Stimulated activated CD4-positive, alpha-beta T cell treated with anti-CD3 and anti-CD28 coated beads, TNF-alpha, amount 100 ng/mL, for 48 hours (primary cell): ENCODE measurements at places on chromosomes 1 and 21.

GRCh38 chr21:43297391-43297981 is 128.7 kb downstream of the CRYAA start:
- no peak for DNase-seq

- peak; percentile 71 for DNase-seq
These were observed 35.6 kb upstream of the WASF2 start for GRCh38 chr1:27525296-27526272.

GRCh38 chr1:244761279-244761678 is 74.2 kb upstream of the COX20 start:
- no peak for DNase-seq

- DNase-seq = no peak
These were observed 11.9 kb downstream of the RGS8 start for GRCh38 chr1:182672487-182672836.

DNA sequence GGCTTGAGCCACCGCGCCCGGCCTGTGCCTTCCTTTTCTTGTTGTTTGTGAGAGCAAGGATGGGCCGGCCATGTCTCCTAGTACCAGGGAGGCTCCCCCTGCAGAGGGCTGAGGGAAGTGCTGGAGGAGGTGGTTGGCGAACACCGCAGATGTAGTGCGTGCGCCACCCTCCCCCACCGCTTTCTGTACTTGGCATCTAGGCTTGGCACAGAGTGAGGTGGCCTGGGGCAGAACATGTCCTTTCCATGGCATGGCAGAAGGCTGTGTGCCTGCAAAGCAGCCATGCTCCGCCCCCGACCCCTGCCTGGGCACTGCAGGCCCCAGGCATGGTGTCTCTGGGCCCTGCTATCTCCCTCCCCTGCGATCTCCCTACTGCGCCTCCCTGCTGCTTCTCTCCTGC is 30.7 kb downstream of the ALPL start:
- DNase-seq = no peak

- no peak for DNase-seq
These were observed 15.4 kb downstream of the ANGPTL7 start for GRCh38 chr1:11204396-11205190.

DNA sequence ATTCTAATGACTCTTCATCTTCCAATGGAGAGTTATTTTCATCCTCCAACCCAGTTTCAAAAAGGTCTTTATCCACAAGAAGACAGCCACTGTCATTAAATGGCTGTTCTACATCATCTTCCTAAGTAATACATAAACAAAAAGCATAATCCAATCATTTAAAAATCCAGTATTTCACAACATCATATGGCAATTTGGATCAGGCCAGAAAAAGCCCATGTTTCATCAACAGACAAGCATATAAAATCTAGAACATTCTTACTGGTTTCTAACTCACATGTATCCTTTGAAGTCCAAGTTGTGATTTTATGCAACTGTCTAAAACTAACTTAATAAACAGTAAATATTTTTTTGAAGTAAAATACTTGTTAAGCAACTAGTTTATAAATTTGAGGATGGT is 6.6 kb downstream of the CLSPN start:
- DNase-seq = no peak

GRCh38 chr1:114232691-114233090 is 79.0 kb upstream of the SYT6 start:
- no peak for DNase-seq

DNA sequence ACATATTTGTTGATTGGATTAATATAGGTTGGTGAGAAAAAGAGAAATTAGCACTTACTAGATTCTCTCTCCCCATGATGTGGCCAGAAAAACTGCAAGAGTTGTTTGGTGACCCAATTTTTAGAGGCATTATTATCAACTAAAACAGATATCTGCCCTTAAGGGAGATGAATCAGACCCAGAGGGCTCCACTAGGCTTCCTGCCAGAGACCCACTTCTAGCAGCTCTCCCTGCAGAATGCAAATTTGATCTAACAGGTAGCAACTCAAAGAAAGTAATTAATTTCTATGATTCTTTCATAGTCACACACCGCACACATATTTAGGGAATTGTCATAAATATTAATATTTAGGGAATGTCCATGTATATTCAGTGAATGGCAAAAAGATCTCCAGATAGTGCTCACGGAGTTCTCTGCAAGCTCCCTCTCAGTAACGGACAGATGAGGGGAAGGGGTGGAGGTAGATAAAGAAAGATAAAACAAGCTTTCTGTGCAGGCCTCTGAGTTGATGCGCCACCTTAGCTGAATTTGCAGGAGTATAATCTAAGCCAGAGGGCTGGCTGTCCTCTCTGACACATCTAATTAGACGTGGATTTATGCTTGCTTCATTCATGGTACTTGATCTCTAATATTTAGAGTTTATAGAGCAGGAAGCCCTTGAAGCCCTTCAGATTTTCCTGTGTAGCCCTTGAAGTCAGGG is 84.1 kb upstream of the CCDC190 start:
- no peak for DNase-seq

DNA sequence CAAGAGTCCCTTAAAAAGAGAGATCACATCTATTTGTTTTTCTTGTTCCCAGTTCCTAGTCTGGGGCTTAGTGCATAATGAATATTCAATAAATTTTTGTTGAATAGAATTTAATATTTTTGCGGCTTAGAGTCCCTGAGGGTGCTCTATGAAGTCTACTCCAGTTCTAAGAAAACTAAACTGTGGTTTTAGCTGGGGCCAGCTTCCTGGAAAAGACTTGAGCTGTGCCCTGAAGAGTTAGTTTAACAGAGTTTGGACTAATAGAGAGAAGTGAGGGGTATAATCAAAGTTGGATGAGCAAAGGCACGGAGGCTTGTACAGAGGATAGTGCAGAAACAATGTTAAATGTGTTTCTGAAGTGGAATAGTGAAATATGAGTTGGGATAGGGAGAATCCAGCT is 168.9 kb downstream of the FASLG start:
- DNase-seq = no peak

DNA sequence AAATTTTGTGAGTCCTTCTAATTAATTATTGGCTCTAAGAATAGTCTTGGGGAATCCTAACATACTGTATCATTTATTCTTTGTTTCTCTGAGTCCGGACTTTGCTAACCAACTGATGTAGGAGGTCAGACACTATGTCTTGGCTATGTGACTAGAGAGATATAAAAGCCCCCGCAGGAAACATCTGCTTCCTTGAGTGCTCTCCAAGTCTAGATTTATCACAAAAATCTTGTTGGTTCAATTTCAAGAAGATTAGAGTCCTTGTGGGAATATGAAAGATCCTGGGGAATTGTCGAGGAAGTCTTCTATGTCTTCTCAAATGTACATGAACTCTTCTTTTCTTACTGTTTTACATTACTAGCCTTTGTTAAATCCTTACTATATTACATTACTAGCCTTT is 1712.5 kb downstream of the NCAM2 start:
- DNase-seq = no peak

- no peak for DNase-seq
These were observed 60.6 kb downstream of the DDAH1 start for GRCh38 chr1:85404408-85404807.

- DNase-seq = no peak
These were observed 123.4 kb upstream of the BMP8A start for GRCh38 chr1:39368045-39368444.

- no peak for DNase-seq
These were observed 22.9 kb upstream of the CLSTN1 start for GRCh38 chr1:9846611-9847171.

DNA sequence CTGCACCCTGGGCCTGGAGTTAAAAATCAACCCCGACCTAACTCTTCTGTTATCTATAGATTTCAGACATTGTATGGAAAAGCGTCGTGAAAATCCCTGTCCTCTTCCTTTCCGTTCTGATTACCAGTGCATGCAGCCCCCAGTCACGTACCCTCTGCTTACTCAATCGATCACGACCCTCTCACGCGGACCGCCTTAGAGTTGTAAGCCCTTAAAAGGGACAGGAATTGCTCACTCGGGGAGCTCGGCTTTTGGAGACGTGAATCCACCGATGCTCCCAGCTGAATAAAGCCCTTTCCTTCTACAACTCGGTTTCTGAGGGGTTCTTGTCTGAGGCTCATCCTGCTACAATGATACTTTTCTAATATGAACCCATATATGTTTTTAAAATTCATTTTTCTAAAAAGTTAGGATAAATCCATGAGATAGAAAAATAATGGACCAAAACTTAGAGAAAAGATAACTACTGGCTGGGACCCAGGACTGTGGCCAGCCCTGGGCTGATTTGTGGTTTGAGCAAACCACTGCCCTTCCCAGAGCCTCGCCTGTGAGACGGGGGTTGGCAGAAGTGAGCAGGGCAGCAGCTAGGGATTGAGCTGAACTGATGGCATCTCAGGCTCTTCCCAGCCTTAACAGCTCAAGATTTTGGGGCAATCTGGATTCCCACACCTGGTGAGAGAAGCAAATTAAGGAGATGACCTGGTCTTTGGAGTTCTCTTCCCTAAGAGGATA is 5.0 kb downstream of the UQCRHL start:
- no peak for DNase-seq

DNA sequence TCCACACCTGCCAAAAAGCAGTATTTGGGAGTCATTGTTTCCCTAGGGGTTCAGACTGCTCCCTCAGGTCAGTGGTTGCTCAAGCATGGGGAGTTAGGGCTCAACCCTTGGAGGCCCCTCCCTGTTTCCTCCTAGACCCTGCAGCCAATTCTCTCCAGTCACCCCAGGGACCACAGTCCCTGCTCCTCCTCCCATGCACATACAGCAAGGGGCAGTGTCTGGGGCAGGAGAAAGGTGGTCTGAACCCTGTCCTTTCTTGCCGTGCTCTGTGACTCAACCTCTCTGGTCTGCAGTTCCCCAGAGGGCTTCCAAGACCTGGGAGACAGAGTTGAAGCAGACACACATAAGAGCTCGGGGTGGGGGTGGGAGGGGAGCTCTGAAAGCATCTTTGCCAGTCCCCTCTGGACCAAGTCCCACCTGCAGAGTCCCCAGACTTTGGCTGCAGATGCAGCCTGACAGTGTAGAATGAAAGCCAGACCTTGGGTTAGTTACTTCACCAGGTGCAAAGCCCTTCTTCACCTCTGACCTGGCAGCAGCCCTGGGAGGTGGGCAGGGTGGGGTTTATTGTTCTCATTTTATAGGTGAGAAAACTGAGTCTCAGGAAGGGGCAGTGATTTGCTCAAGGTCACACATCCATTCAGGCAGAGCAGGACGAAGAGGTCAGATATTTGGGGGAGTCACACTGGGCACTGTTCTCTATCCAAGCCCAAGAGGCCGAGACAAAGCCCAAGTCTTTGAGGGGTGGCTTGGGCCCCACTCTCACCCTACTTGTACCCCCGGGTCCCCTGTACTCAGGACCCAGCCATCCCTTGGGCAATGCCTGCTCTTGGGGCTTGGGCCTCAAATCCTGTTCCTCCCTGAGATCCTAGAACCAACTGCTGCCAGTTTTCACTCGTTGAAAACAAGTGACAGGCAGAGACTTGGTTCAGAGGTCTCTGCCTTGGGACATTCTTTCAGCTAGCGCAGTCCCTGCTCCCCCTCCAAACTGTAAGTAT is 748 bp downstream of the PDZK1IP1 start:
- no peak for DNase-seq

- DNase-seq = no peak
These were observed 905 bp downstream of the BARHL2 start for GRCh38 chr1:90716243-90716551.

DNA sequence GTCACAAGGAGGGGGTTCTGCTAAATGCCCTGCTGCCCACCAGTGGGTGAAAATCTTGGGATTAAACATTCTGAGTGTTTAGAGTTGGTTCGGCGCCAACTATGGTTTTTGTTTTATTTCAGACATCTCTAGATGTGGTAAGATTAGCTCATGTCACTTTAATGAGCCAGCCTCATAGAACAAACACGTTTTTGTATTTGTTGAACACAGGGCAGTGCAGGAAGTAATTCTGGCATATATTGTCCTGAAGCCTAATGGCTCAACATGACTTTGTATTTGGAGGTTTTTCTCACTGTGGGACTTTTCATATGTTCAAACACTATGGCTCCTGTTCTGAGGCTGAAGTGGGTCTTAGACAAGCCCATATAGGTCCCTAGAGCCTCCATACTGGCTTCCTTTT is 107.8 kb downstream of the NGF start:
- DNase-seq = no peak

GRCh38 chr1:117834416-117834815 is 95.0 kb downstream of the GDAP2 start:
- no peak for DNase-seq

GRCh38 chr1:221801251-221801661 is 59.4 kb upstream of the DUSP10 start:
- no peak for DNase-seq

- DNase-seq = no peak
These were observed 1407.2 kb downstream of the MRPL39 start for GRCh38 chr21:24200052-24200451.

- DNase-seq = no peak
These were observed 50.4 kb downstream of the MDM4 start for GRCh38 chr1:204566583-204566955.

DNA sequence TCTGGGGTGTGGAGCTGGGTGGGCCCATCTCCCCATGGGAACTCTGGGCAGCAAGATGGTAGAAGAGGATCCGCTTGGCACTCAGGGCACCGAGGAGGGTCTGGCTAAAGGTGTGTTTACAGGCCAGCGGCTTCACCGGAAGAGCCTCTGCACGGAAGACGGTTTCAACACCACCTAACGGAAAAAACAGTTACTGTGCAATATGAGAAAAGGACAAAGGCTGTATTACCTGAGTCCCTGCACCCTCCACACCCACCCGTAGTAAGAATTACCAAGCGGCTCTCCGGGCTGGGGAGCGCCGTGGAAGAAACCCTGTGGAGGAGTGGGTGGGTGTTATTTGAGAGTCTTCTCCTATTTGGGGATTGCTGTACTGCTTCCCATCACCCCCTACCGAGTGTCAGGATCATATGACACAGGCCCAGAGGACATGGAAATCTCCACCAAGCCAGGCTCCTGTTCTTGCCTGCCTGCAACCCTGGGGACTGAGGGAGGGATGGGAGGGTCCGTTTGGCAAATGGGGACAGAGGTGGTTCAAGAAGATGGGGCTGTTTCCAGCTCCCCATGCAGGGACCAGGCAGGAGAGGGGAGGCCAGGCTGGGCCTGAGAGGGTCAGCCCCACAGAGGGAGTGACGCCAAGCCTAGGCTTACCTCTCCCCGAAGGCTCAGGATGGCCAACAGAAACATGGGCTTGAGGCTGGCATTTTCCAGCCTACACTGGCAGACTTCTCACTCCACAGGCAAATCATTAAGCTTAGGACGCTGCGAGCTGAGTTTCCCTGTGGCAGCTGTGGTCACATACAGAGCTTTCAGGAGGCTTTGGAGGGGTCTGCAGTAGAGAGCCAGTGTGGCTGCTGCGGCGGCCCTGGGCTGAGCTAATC is 203.5 kb upstream of the TMEM51 start:
- DNase-seq = no peak

GRCh38 chr1:59107916-59108315 is 189.0 kb upstream of the FGGY start:
- no peak for DNase-seq

DNA sequence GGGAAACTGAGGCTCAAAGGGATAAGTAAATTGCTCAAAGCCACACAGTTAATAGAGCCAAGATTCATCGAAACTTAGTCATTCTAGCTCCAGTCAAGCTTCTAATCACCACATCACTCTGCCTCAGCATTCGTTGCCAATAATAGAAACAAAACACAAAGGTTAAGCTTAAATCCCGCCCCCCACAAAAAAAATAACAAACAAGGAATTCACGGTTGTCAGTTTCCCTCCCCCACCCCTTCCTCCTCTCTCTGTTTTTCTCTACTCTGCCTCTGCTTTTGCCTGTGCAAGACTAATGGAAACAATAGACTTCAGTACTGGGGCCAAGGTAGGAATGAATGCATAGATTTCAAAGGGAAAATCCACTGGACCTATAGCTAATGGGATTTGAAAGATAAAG is 70.7 kb upstream of the ZNF644 start:
- no peak for DNase-seq
